ENCODE measurements at places on chromosomes 16 and 17. TPM values are rescaled to one million over a fixed set of nuclear protein-coding genes. Genes with fewer than 3 reads are reported as not detected.

Gene SGCA
- not detected for total RNA-seq

- H3K27ac ChIP-seq = peak overlapping the region; percentile 97
- H3K4me3 ChIP-seq = peak overlapping the region; percentile 63
- no peaks in the 10 kb centered on the region for H3K27me3 ChIP-seq
- peaks cover 30% of the 10 kb centered on the region for H3K36me3 ChIP-seq
- peak; percentile 62 for DNase-seq
Measured at GRCh38 chr16:3282103-3282729, 1.1 kb upstream of the ZNF263 start.

GRCh38 chr17:43998552-43998951, 5.9 kb upstream of the NAGS start:
- DNase-seq = no peak
- no peaks in the 10 kb centered on the region for H3K36me3 ChIP-seq
- H3K4me3 ChIP-seq = no peak overlapping the region
- H3K27me3 ChIP-seq = peaks cover 13% of the 10 kb centered on the region
- no peak overlapping the region for H3K27ac ChIP-seq

DNA sequence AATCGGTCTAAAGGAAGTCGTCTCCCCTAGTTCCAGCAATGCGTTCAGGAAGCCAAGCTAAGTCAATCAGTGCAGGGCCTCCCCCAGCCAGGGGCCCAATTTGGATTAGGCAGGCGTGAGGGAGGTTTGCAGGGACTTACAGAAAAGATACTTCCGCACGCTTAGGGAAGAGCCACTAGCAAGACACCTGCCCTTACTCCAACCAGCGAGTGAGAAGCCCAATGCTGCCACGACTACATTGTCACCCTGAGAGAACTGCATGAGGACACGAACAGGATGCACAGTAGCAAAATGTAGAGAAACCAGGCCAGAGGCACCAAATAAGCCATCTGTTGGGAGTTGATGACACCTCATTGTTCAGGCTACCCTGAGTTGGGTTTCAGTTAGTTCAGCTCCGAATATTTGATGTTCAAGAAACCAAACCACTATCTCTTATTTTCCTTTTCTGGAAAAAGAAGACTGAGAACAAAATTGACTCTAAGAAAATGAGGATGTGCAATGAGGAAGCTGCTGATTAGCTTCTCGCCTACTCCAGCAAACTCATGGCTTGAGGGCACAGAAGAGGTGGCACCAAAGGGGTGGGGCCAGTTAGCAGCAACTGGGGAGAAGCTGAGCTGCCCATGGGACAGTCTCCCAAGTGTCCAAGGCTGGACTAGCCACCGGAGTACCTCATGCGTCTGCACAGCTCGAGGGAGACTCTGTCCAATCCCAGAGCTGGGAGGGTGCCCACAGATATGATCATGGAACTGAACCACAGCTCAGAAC, 29.3 kb downstream of the TK2 start:
- H3K4me3 ChIP-seq = no peak overlapping the region
- no peaks in the 10 kb centered on the region for H3K36me3 ChIP-seq
- peaks cover 62% of the 10 kb centered on the region for H3K4me1 ChIP-seq
- H3K27me3 ChIP-seq = no peaks in the 10 kb centered on the region
- DNase-seq = peak; percentile 30

DNA sequence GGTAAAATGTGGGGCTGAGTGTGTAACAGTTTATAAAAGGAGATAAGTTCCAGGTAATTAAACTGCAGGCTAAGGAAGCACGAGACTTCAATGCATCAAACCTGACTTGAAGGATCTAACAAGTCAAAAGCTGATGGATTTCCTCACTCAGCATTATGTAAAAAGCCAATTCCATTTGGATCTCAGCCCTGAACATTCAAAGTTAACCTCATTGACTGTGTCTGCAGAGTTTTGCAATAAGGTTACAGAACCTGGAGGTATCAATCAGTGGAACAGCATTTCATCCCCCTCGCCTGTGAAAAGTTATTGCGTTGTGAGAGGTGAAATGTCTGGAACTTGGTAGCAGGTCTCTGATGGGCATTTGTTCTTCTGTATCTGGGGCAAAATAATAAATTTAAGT, 317.8 kb downstream of the GRIN2A start:
- no peak for DNase-seq
- no peak overlapping the region for H3K4me3 ChIP-seq
- peaks cover 30% of the 10 kb centered on the region for H3K27me3 ChIP-seq

- H3K36me3 ChIP-seq = no peaks in the 10 kb centered on the region
- H3K4me1 ChIP-seq = no peaks in the 10 kb centered on the region
- no peak overlapping the region for H3K4me3 ChIP-seq
- no peak overlapping the region for H3K27ac ChIP-seq
Measured at GRCh38 chr17:33436321-33436720, 143.2 kb upstream of the ASIC2 start.

DNA sequence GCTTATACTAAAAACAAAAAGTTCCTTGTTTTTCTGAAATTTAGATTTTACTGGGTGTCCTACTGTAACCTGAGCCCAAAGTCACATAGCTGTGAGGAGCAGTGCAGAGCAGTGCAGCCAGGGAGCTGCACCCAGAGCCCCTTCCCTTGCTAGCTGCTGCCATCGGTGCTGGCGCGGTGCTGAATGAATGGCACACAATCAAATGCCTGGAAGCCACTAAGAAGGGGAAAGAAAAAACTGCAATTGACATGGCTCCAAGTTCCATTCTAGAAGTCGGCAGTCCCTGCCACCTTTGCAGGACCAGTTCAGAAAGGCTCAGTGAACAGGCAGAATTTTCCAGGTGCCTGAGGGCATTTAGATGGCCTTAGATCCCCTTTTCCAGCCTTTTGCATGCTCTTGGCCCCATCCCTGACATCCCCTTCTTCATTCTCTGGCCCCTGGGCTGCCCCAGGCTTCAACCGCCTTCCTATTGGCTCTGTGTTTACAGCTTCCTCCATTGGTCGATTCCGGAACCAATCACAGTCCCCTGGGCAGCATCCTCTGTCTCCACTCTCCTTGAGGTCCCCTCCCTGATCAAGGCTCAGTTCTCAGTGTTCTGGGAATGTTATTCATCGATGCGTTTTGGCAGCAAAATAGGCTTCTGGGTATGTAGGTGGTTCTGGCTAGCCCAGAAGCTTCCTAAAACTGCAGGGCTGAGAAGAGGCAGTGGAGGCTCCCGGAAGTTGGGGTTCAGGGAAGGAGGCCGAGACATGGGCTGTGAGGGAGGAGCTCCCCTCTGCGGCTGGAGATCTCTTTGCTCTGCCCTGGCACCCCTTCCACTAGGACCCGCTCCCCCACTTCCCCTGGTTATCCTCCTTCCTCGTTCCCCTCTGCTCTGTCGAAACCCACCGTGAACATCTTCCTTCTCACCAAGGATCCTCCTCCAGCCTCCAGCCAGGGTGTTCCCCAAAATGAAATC, 37.9 kb downstream of the ATP2C2 start:
- H3K27me3 ChIP-seq = no peaks in the 10 kb centered on the region
- no peaks in the 10 kb centered on the region for H3K4me1 ChIP-seq
- no peak overlapping the region for H3K27ac ChIP-seq
- no peak overlapping the region for H3K4me3 ChIP-seq
- peaks cover 3% of the 10 kb centered on the region for H3K36me3 ChIP-seq

- no peaks in the 10 kb centered on the region for H3K36me3 ChIP-seq
- no peak overlapping the region for H3K4me3 ChIP-seq
- H3K27ac ChIP-seq = no peak overlapping the region
- H3K27me3 ChIP-seq = no peaks in the 10 kb centered on the region
Measured at GRCh38 chr16:50539822-50540710, 8.1 kb upstream of the NKD1 start.

Gene TRPV2
- total RNA-seq = 5.3 TPM

DNA sequence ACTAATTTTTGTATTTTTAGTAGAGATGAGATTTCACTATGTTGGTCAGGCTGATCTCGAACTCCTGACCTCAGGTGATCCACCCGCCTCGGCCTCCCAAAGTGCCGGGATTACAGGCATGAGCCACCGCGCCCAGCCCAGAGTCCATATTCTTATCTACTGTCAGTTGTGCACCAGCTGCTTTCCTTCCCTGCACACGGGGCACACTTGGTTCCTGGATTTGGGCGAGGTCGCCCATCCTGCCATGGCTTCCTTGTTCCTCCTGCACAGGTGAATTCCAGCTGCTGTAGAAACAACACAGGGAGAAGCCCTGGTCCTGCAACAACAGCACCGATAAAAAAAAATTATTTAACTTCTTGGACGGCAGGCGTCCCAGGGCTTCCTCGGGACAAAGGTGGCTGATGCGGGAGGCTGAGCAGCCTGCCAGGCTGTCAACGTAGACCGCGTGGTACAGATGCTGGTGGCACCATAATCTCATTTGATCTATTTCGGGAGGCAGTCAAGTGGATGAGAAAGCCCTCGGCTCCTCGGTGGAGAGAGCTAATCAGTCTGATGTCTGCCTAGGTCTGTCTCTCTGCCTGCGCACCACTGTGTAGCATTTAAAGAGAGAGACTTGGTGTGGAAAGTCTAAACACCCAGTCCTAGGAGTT, 19.1 kb downstream of the RGS9 start:
- H3K27ac ChIP-seq = no peak overlapping the region
- H3K4me1 ChIP-seq = no peaks in the 10 kb centered on the region
- no peaks in the 10 kb centered on the region for H3K27me3 ChIP-seq
- DNase-seq = no peak
- H3K36me3 ChIP-seq = no peaks in the 10 kb centered on the region

- peaks cover 4% of the 10 kb centered on the region for H3K36me3 ChIP-seq
- H3K27me3 ChIP-seq = no peaks in the 10 kb centered on the region
- DNase-seq = no peak
- no peak overlapping the region for H3K27ac ChIP-seq
- peaks cover 7% of the 10 kb centered on the region for H3K4me1 ChIP-seq
Measured at GRCh38 chr17:32158870-32159585, 16.7 kb downstream of the RHOT1 start.

- no peak for DNase-seq
- H3K27ac ChIP-seq = no peak overlapping the region
- H3K4me1 ChIP-seq = peaks cover 18% of the 10 kb centered on the region
- no peaks in the 10 kb centered on the region for H3K36me3 ChIP-seq
- no peak overlapping the region for H3K4me3 ChIP-seq
Measured at GRCh38 chr17:31750578-31750977, 108.5 kb downstream of the COPRS start.

Gene MVP
- 208 TPM for total RNA-seq

Gene EXOC3L1
- not detected for total RNA-seq

Gene SCIMP
- not detected for total RNA-seq

Gene C16orf86
- total RNA-seq = 0.46 TPM

GRCh38 chr16:80507538-80507937, 33.3 kb upstream of the DYNLRB2 start:
- H3K36me3 ChIP-seq = no peaks in the 10 kb centered on the region
- no peak overlapping the region for H3K27ac ChIP-seq
- H3K27me3 ChIP-seq = peaks cover 17% of the 10 kb centered on the region
- DNase-seq = no peak
- no peaks in the 10 kb centered on the region for H3K4me1 ChIP-seq
- H3K4me3 ChIP-seq = no peak overlapping the region

Gene KRTAP3-2
- total RNA-seq = not detected

DNA sequence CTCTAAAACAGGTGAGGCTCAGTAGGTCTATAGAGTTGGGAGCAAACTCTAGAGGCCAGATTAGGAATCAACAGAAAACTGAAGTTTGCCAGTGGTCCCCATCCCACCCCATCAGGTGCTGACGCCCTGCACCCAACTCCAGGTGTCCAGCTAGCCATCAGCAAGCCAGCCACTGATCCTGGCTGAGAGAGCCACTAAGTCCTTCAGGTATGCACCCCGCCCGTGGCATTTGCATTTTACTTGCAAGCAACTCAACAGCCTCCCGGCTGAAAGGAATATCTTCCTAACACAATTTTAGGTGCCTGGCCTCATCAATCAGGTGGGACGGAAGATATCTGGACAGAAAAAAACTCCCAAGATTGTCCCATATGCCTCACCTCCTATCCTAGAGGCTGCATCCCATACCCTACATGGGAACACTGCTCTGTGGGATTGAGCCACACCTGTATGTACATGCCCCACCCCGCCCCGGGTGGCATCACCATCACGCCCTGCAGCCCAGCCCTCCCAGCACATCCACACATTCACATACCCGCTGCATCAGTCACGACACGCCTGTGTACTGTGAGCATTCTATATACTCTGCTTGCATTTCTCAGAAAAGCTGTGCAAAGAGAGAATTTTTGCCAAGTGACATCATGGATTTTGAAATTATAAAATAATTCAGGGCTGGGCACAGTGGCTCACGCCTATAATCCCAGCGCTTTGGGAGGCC, 8.3 kb downstream of the OTOP3 start:
- DNase-seq = peak; percentile 91
- H3K27me3 ChIP-seq = no peaks in the 10 kb centered on the region
- no peaks in the 10 kb centered on the region for H3K36me3 ChIP-seq
- peak overlapping the region; percentile 49 for H3K27ac ChIP-seq
- H3K4me3 ChIP-seq = no peak overlapping the region

DNA sequence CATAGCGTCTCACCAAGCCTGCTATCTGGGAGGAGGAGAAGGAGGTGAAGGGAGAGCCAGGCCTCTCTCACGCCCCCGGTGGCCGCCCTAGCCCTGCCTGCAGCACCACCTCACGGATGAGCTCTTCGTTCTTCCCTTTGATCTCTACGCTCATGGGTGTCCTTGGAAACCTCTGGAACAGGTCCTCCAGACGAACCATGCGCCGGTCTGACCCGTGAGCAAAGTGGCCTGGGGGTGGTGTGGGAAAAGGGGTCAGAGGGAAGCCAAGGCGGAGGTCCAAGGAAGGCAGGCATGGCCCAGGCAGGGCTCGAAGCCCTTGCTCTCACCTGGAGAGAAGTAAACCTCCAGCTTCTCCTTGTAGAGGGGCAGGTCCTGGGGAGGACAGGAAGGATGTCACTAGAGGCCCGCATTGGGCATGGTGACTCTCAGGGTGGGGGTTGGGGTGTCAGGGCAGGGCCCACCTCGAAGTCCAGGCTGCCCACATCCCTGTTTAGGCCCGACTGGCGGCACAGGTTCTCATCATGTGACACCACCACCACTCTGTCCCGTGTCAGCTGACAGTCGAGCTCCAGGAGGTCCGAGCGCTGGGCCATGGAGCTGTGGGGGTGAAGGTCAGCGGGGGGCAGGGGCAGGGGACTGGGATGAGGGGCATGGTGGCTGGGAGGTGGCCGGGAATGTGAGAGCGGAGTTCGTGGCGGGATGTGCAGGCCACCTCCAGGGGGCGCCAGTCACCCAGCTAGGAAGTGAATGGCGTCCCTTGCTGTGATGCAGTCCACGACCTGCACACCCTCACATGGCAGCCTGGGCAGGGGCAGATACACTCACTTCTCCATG, 923 bp downstream of the GDPD3 start:
- no peak overlapping the region for H3K27ac ChIP-seq
- no peak overlapping the region for H3K4me3 ChIP-seq
- no peaks in the 10 kb centered on the region for H3K36me3 ChIP-seq
- peaks cover 55% of the 10 kb centered on the region for H3K4me1 ChIP-seq

Gene NUPR1
- total RNA-seq = 21.3 TPM

Gene CCL2
- not detected for total RNA-seq

- H3K36me3 ChIP-seq = no peaks in the 10 kb centered on the region
- peak; percentile 63 for DNase-seq
- peaks cover 36% of the 10 kb centered on the region for H3K27me3 ChIP-seq
- H3K4me3 ChIP-seq = no peak overlapping the region
Measured at GRCh38 chr17:42878123-42878880, 22.3 kb upstream of the G6PC1 start.

- H3K4me3 ChIP-seq = peak overlapping the region; percentile 44
- no peaks in the 10 kb centered on the region for H3K27me3 ChIP-seq
- no peaks in the 10 kb centered on the region for H3K36me3 ChIP-seq
Measured at GRCh38 chr16:54430491-54431030, 144.0 kb upstream of the IRX3 start.

Gene NFAT5
- total RNA-seq = 33.0 TPM

Measured in PC-9 (cell line).